NCI-H524 (cell line): ENCODE measurements at places on chromosomes 7 and 10.

DNA sequence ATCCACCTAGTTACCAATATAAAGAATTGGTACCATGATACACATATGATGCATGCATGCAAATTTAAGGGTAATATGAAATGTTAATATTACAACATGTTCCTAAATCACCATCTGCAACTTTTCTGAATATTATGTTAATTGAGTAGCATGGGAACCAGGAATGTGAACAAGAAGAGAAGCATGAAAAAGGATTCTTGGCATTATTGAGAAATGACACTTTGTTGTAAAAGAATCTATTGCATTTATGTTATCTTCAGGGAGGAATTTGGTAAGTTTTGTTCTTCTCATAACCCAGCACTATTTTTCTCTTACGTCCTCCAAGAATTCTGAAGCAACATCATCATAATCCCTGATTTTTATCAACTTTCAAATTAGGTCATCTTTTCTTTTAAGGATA, 159.9 kb upstream of the SLC25A13 start:
- no peak for DNase-seq

- peak; percentile 7 for DNase-seq
These were observed 332.0 kb upstream of the LRGUK start for GRCh38 chr7:133795068-133795665.

DNA sequence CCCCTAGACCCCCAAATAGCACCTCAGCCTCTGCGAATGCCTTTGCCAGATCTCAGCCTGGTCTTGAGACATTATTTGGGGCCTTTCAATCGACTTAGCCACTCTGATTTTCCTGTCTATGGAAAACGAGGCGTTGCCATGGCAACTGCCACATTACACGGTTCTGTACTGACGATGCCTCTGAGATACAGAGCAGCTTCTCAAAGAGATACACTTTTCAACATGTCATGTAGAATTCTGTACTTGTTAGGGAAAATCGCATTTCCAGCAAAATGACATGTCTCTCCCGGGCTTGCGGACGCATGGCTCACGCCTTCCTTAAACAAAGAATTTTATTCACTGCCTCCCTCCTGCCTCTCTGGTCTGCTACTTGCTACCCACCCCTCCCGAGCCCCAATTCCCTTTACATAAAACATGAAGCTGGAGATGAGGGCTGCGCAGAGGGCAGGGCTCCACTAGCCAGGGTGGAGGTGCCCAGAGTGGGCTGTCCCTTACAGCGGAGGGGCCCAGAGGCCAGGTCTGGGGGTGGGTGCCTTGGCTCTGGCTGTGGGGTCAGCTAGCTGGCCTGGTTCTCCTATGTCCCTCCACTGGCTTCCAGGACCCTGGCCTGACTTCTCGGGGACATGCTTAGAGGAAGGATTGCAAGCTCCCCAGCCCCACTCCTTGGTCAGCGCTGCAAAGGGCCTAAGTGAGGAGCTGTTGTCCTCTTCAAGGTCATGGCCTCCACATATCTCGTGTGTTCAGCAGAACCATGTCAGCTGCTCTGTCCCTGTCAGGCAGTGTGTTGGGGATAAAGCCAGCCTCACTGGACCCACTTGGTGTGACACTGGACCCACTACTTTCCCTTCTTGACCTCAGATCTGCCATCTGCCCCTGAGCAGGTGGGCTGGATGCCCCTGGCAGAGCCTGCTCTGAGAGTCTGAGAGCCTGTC, 342.5 kb downstream of the RPS24 start:
- DNase-seq: no peak

- DNase-seq: peak; percentile 2
These were observed 25.0 kb downstream of the VTI1A start for GRCh38 chr10:112471878-112472487.

DNA sequence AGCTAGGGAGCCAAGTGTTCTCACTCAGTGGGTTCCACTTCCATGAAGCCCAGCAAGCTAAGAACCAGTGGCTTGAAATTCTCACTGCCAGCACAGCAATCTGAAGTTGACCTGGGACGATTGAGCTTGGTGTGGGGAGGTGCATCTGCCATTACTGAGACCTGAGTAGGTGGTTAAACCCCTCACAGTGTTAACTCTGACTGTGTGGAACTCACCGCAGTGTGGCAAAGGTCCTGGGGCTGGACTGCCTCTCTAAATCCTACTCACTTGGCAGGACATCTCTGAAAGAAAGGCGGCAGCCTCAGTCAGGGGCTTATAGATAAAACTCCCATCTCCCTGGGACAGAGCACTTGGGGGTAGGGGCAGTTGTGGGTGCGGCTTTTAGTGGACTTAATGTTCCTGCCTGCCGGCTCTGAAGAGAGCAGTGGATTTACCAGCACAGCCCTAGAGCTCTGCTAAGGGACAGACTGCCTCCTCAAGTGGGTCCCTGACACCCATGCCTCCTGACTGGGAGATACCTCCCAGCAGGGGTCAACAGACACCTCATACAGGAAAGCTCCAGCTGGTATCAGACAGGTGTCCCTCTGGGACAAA, 143.1 kb downstream of the PDE1C start:
- no peak for DNase-seq

DNA sequence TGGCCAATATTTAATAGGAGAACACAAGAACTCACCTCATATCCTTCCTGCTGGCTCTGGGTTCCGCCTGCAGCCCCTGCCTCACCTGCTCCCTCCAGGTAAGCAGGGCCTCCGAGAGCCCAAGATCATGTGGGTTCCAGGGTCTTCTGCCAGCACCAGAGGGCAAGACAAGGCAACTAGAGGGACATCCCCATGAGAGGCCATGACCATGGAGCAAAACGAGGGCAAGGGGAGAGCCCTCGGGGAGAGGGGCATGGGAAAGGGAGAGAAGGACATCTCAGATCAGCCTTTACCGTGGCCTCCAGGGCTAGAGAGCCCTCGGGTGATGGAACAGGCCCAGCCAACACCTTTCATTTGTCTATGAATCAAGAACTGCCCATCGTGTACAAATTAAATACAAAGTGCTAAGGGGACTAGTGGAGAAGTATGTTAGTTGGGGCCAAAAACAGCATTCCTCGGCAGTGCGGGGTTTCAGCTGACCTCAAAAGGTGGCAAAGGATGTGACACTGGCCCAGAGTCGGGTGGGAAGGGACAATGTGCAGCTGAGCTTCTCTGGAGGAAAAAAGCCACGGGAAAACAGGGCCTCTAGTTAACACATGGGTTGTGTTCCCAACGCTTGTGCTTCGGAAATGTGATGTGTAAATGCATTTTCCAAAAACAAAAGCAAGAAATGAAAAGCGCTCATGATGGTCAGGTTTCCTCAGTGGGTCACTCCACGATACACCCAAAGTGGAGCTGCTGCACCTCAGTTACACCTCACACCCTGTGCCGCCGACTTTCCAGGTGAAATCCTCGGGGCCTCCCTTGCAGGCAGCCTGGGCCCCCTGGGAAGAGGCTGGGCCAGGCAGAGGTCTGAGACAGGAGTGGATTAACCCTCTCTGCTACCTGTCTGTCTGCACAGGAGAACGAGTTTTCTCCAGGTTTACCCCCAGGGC, 2.0 kb downstream of the AOC1 start:
- no peak for DNase-seq
